ENCODE measurements at places on chromosomes 3 and 15. TPM values are rescaled to one million over a fixed set of nuclear protein-coding genes. Genes with fewer than 3 reads are reported as not detected.

- DNase-seq = no peak
These were observed 345.1 kb downstream of the IL5RA start for GRCh38 chr3:2765002-2765579.

DNA sequence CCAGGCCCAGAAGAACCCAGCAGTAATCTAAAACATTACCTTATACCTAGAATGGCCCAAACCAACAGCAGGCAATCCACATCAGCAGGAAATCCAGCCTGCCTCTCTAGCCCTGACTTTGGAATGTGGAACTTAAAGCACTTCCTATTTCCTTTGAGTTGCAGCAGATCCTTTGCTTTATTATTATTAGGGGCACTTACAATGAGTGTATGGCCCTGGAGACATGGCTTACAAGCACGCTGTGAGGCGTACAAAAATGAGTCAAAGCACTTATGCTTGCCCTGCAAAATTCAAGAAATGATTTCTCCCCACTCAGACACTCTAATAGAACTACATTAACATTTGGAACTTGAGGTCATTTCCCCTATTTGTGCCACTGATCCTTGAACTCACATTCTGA, 9.5 kb upstream of the KNSTRN start:
- no peak for DNase-seq

DNA sequence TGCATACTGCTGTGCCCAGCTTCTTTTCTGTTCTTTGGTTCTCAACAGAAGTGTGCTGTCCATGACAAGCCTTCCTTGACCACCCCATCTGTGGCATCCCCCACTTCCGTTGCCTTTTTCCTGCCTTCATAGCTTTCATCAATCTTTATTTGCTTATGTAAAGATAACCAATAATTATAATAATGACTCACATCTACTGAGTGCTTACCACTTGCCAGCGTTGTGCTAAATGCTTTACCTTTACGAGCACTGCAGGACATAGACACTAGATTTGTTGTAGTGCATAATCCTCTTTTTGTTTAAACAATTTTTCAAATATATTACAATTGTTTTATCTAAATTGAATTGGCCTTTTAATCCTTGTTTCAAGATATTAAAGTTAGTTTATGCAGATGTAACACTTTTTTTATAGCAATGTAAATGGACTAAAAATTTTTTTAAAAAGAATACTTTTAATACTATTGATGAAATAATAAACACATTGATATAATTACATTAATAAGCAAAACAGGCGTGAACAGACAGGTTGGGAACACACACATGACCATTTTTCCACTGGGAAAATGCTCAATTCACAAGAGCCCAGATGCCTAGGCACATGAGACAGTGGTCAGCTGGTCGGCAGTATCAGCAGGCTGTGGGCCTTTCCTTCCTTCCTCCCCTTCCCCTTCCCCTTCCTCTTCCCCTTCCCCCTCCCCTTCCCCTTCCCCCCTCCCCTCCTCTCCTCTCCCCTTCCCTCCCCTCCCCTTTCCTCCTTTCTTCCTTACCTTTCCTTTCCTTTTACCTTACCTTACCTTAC, 42.5 kb downstream of the TRAK1 start:
- no peak for DNase-seq

DNA sequence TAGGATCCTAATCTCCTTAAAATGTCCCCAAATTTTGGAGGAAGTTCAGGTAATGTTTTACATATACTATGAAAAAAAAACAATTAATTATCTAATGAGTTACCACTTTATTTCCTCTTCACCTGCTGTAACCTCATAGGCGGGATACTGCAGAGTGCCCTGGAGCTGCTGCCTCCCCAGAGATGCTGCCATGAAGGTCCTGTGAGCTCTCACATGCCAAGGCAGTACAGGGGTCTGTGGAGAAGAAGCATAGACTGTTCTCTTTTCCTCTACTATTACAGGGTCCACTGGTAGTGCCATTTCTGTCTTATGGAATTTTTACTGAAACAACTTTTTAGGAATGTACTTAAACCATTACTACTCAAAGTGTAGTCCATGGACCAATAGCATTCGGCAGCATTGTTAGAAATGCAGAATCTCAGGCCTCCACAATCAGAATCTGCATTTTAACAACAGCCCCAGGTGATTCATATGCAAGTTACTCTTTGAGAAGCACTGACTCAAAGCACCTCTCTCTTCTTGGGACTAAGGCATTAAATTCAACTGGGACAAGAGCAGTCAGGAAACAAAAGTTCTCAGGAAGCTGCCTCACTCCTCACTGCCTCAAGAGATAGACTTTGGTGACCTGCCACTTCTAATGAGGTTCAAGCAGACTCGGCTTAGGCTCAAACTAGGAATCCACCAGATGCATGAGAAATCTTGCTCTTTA, 30.3 kb upstream of the CPOX start:
- DNase-seq = no peak

DNA sequence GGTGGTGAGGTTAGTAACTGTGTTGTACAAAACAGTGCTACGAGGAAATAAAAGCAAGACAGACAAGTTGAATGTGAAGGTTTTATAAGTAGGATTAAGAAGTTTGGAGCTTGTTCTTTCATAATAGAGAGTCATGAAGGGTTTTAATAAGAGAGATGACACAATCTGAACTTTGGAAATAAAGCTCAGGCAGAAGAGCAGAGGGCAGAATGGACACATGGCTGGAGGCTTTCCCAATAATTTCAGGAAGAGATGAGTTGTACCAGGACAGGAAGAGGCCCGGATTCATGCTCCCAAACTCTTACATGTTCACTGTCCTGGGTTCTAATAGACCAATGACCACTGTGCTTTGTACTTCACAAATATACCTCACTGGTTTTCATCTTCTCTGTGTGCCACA, 194.8 kb downstream of the SLC9A9 start:
- no peak for DNase-seq

Gene TUSC7
- not detected for total RNA-seq

Gene ST8SIA2
- total RNA-seq = 25.5 TPM
